Urinary bladder (tissue), 4 donors: ENCODE measurements at places on chromosomes 5 and 9. TPM values are rescaled to one million over a fixed set of nuclear protein-coding genes. Genes with fewer than 3 reads are reported as not detected.

DNA sequence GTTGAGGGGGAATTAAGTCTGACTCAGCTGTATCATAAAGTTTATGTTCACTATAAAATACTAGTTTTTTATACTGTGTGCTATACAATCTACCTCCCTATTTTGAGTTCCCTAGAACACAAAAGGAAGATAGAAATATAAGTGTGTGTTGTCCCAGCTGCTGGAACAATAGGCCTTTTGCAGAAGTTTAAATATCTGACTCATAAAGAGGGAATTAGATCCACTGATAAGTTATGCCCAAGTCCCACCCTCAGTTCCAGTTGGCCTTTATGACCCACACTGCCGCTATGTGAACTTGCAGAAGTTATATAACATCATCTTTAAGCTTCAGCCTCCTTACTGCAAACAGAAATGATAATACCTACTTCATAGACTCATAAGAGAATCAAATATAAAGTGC is 88.5 kb upstream of the DAB2 start:
- DNase-seq: no peak

GRCh38 chr5:41721516-41721915 is 148.7 kb downstream of the OXCT1 start:
- DNase-seq: no peak

DNA sequence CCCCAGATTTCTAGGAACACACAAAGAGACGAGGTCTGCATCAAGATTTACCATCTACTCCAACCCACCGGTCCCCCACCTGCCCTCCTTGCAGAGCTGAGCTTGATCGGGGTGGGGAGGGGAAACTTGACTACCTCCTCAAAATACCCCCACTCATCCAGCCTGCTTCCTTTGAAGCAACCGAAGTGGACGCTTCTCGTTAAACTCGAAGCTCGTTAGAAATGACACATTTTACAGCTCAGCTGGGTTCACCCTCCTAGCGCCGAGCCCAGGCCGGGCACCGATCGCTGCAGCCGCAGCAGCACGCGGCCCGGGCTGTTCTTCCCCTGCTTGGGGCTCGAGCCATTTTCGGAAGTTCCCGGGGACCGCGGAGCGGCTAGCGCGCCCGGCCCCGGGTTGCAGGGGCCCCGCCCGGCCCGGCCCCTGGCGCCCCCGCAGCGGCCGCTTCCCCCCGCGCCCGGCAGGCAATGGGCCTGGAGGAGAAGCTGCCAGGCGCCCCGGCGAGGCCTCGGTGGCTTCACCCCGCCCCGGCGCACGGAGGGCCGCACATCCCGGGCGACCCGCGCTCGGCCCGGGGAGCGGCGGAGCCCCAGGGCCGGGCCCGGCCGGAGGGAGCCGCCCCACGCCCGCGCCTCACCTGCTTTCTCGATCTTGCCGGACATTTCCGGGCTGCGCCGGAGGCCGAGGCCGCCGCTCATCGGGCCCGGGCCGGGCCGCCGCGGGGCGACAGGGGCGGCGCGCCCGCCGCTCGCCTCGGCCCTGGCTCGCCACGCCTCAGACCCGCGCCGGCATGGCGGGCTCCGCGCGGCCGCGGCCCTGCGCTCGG is 530 bp downstream of the RAPGEF1 start:
- no peak for DNase-seq

- DNase-seq: no peak
Observed at GRCh38 chr9:126805554-126806262, 868 bp downstream of the ZBTB43 start.

DNA sequence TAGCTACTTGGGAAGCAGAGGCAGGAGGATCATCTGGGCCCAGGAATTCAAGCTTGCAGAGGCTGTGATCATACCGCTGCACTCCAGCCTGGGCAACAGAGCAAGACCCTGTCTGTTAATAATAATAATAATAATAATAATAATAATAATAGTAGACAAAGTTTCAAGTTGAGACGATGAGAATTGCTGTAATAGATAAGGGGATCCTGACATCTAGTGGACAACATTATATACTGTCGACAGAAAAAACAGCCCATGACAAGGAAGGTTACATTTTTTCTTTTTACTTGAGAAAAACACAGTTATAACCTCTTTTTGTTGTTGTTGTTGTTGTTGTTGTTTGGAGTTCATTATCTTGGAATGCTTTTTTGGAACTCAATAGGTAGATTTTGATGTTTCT is 35.3 kb downstream of the NDFIP1 start:
- no peak for DNase-seq

DNA sequence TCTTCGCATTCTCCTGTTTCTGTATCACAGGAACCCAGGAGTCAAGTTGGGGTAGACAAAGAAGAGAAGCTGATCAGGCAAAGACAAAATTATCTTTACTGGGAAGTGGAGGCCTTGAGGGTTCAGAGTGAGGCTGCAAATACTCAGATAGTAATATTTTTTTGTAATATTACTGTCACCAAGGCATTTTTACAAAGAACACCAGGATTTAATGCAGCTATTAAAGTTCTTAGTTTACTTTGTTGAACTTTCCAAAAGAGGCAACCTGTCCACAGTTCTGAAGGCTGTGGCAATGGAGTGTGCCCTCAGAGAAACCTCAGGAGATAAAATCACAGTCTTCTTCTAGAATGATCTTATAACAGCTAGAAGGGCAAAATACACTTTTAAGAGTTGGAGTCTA is 74.9 kb downstream of the PGM5 start:
- peak; percentile 55 for DNase-seq

DNA sequence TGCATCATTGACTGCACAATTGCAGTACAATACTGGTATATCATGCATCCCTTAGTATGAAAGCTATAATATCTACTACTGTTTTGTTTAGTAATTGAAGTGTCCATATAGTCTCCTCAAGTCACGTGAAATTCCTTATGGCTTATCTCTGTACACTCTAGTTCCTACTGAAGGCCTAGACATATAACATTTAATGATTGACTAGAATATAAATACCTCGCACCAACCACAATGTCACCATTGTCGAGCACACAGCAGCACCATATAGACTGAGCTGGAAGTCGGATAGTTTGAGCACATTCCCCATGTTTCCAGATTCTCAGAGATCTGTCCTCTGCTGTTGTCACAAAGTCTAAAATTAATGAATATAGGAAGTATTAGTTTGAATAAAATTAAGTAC is 21.4 kb downstream of the PLAA start:
- DNase-seq: no peak

GRCh38 chr5:124444147-124444775 is 302.2 kb downstream of the ZNF608 start:
- DNase-seq: no peak

DNA sequence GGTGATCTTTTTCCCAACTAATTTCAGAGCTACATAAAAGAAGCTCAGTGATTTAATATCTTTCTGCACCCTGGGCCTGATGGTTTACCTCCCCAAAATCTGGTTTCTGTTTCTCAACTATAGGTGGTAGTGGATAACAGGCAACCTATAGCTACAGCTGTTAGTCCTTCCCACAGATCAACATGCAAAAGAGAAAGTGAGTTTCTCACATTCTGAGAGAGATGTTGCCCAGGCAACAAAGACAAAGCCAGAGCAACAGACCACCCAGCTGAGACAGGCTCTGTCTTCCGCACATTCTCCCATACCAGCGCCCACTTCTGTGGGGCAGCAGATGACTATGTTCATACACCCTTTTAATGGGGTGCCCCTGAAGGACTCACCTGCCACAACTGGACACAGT is 40.7 kb upstream of the PPP2R2B start:
- DNase-seq: no peak

- no peak for DNase-seq
Observed at GRCh38 chr9:124274226-124274625, 16.5 kb downstream of the NEK6 start.

GRCh38 chr5:138110266-138110963 is 26.6 kb downstream of the WNT8A start:
- no peak for DNase-seq

DNA sequence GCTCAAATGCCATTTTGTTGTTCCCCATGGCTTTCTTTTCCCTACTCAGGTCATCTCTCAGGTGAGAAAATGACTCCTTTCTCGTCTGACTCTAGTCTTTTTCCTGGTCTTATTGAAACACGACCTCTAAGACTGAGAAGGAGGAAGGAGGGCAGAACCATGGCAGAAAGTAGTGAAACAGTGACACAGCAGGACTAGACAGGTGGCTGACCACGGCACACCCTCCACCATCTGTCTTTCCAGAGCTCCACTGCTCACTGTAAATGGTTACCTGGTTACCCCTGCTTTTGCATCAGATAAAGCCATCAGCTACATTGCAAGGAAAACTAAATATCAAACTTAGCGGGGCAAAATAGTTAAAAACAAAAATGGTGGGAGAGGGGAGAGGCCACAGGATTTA is 30.9 kb downstream of the NR4A3 start:
- no peak for DNase-seq

- DNase-seq: no peak
Observed at GRCh38 chr9:105697871-105698270, 3.5 kb downstream of the TMEM38B start.

DNA sequence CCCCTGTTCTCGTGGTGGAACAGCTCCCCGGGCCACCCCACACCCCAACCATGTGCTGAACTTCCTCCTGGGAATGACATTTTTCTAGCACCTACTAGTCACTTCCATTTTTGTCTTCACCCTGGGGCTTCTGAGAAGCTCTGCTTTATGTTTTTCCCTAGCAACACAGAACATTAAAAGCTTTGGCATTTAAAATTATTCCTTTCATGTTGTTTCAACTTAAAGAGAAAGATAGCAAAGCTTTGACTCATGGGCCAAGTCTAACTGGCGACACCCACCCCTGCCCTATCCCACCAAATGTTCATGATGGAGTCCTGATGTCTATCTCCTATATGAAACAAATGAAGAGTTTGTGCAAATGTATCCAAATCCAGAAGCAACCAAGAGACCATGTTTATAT is 22.4 kb downstream of the BOD1 start:
- DNase-seq: no peak

- no peak for DNase-seq
Observed at GRCh38 chr5:57348376-57349140, 134.1 kb downstream of the ACTBL2 start.

DNA sequence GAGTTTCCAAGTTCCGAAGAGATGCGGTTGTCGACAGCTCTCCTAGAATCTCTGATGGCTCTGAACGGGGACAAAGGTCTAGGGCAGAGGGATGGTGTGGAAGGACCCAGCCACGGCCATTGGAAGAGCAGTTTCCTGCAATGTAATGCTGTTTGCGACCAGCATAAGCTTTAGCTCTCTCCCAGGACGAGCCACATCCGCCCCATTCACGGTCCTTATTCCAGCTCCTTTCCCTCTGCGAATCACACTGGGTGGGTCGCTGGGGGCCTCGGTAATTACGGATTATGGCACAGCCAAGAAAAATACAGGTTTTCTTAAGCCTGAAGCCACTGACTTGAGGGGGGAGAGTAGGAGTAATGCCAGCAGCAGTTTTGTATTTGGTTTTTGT is 22.7 kb downstream of the ANXA2R start:
- no peak for DNase-seq

GRCh38 chr5:68220914-68221313 is 5.4 kb downstream of the PIK3R1 start:
- no peak for DNase-seq

- DNase-seq: no peak
Observed at GRCh38 chr9:12554636-12555035, 138.5 kb upstream of the TYRP1 start.

- no peak for DNase-seq
Observed at GRCh38 chr5:84696651-84697050, 312.0 kb upstream of the EDIL3 start.

GRCh38 chr9:99859243-99859980 is 37.7 kb downstream of the NR4A3 start:
- DNase-seq: no peak

DNA sequence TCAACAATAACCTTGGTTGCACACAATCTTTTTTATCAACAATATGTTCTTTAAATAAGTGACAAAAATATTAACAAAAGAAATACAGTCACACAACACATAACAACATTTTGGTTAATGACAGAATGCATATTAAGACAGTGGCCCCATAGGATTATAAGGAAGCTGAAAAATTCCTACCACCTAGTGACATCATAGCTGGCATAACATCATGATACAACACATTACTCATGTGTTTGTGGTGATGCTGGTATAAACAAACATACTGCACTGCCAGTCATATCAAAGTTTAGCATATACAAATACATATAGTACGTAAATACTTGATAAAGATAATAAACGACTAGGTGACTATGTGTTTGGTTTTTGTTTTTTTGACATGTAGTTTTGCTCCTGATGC is 344.8 kb upstream of the POU5F2 start:
- no peak for DNase-seq

ZFP2 gene
- total RNA-seq: 5.8 TPM

SPATA31A3 gene
- not detected for total RNA-seq

C7 gene
- total RNA-seq: 807 TPM

OR1J2 gene
- not detected for total RNA-seq

PCDHA7 gene
- total RNA-seq: 0.26 TPM

SPINK7 gene
- not detected for total RNA-seq

NOXA1 gene
- total RNA-seq: 0.90 TPM
